ENCODE measurements at places on chromosomes 3 and 15.
A peak's percentile ranks its signal among the peaks of the same experiment; 100 is the strongest.

DNA sequence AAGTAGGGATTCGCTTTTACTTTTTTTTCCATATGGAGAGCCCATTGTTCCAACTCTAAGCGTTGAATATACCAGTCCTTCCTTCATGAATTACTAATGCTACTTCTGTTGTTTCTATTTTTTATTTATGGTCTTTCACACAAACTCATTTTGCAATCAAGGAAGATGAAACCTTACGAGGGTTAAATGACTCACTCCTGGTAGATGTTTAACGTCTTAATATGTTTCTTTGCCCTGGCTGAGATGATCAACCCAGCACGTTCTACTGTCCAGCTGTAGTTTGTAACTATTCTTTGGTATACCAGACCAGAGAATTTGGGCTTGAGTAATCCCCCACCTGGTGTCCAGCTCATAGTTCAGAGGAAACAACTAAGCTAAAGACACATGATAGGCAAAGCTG, 23.1 kb downstream of the CDCP1 start:
- no peak for DNase-seq

GRCh38 chr3:116950301-116951055, 240.9 kb downstream of the TUSC7 start:
- no peak for DNase-seq

- DNase-seq: no peak
These were observed 142.2 kb downstream of the ALDH1A2 start for GRCh38 chr15:57923306-57923705.

GRCh38 chr3:195032955-195033354, 238.0 kb downstream of the XXYLT1 start:
- DNase-seq: no peak

- no peak for DNase-seq
These were observed 10.1 kb downstream of the SCN10A start for GRCh38 chr3:38805765-38806386.

DNA sequence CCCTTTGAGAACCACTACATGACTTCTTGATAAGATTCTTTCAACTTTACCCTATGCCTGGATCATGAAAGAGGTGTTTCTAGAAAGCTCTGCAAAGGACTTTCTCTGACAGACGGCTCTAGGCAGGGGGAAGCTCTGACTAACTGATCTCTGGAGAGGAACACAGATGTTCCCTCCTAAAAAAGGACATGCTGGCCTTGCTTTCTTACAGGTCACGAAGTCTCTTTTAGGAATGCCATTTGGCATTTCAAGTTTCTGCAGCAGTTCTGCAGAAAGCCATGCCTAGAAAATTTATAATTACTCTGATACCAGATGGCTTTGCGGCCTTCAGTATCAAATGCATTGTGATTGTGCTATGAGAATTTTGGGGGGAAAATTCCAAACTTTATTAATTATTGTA, 275.4 kb upstream of the CTDSPL start:
- DNase-seq: no peak

- no peak for DNase-seq
These were observed 84.7 kb downstream of the AGBL1 start for GRCh38 chr15:86164232-86164898.

DNA sequence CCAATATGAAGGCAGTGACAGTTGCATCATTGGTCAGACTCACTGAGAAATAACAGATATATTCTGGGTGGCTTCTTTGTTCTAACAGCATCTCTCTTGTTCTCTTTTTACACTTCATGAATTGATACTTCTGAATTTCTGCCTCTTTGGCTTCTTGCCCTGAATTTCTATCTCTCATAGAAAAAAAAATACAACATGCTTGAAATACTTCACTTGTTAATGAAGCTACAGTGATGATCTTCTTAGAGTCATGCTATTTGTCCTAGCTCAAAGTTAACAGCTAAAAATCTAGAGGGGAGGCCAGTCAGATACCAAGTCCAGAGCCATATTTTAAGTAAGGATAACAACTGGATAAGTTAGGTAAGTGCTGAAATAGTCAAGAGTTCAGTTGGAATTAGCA, 597.2 kb upstream of the AGTR1 start:
- no peak for DNase-seq

GRCh38 chr3:127456471-127457093, 134.0 kb downstream of the TPRA1 start:
- DNase-seq: no peak

- no peak for DNase-seq
These were observed 63.7 kb upstream of the SENP5 start for GRCh38 chr3:196803891-196804468.

GRCh38 chr3:169686874-169687273, 23.4 kb upstream of the MECOM start:
- DNase-seq: no peak

DNA sequence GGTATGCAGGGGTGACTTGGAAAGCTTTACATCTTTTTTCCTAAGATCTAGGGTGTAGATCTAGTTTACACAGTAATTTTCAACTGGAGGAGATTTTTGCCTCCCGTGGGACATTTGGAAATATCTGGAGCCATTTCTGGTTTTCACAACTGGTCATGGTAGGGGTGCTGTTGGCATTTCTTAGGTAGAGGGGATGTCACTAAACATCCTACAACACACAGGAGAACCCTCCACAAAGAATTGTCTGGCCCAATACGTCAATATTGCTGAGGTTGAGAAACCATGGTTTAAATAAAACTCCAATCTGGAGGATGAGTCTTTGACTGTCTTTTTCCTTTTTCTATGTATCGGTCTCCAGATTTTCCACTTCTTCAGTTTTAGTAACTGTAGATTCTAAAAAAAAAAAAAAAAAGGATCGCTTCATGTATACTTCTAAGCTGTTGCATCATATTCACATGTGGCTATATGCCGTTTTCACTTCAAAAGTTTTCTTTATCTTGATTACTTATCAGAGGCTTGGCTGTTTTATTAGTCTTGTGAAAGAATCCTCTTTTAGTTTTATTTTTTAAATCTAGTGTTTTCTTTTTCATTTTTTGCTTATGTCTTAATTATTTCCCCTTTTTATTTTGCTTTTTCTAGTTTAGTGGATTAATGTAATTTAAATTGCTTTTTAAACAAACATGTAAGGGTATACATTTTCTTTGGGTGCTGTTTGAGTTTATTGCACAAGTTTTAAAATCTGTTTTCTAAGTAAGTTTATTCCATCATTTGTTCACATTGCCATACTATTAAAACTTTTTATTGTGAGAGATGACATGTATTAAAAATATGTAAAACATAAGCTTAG, 21.2 kb downstream of the UBE2Q2 start:
- no peak for DNase-seq

- no peak for DNase-seq
These were observed 17.3 kb upstream of the ATP10A start for GRCh38 chr15:25880411-25880810.

DNA sequence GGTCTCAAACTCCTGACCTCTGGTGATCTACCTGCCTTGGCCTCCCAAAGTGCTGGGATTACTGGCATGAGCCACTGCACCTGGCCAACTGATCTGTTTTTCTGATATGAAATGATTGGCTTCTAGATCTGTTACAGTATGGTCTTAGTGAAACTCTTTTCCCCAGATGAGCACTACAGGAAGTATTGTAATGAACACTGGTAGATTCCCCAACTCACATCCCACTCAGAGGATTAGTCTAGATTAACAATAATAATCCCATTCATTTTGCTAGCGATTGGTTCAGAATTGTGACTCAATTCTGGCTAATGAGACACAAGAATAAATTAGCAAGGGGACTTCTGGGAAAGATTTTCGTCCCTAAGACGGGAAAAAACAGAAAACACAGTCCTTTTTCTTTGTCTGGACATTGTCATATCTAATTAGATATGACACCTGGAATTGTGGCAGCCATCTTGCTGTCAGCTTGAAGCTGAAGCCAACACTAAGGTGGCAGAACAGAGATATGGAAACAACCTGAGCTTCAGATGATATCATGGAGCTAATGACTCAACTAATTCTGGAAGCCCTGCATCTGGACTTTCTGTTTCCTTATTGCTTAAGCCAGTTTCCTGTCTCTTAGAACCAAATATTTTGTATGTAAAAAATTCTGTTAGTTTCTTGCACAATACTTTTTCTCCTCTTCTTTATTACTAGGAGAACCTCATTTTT, 17.4 kb upstream of the NPTN start:
- no peak for DNase-seq

GRCh38 chr15:25439369-25439836, 579 bp upstream of the UBE3A start:
- DNase-seq: no peak

DNA sequence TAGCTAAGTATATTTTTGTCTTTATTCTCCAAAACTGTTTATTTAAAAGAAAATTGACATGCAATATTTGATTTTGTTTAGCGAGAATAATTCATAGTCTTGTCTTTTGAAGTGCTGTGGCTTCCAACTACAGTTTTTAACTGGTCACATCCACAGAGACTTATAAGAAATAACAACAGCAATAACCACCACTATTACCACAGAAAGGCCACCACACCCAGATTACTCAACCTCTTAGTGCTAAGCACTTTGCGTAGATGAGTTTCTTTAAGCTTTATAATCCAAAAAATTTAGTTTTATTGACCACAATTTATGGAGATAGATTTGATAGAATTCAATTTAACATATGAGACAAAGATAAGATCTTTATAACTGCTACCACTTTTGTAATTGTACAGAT, 468.4 kb upstream of the UBE2E2 start:
- no peak for DNase-seq

- no peak for DNase-seq
These were observed 101.8 kb downstream of the LRRK1 start for GRCh38 chr15:101020945-101021344.

- no peak for DNase-seq
These were observed 176.3 kb downstream of the ERC2 start for GRCh38 chr3:56291953-56292352.

DNA sequence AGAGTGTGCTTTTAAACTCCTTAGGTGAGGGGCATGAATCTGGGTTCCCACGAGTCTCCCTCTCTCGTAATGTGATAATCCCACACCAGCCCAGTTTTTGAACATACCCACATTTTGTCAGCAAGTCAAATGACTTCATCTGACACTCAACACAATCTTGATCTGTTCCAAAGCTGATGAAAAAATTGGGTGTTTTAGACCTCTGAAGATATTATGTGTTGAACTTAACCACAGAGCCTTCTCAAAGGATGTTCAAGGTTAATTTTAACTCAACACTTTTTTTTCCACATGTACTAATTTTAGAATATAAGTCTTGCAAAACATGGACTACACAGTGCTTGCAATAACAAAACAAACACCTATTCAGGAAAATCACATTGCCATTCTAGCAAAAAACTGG, 123.1 kb downstream of the TGFBR2 start:
- DNase-seq: no peak

DNA sequence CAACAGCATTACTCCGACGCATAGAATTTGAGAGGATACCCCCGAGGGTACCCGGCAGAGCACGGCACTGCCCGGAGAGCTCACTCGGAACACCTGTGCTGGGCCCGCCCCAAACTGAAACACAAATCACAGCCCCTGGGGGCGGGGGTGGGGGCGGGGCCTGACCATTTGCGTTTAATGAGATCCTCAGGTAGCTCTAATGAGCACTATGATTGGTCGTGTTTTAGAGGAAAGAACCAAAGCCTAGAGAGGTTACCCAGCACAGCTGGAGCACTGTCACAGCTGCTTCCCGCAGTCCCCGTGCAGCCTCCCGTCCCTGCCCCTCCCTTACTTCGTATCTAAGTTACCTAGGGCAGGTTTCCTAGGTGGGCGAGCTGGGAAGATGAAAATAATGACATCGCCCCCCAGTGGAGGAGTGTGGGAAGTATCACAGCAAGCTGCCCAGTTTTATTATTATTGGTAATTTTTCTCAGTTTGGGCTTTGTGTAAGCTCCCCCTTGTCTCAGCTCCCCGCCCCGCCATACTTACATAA, 187.1 kb downstream of the PDE8A start:
- DNase-seq: peak; percentile 2

DNA sequence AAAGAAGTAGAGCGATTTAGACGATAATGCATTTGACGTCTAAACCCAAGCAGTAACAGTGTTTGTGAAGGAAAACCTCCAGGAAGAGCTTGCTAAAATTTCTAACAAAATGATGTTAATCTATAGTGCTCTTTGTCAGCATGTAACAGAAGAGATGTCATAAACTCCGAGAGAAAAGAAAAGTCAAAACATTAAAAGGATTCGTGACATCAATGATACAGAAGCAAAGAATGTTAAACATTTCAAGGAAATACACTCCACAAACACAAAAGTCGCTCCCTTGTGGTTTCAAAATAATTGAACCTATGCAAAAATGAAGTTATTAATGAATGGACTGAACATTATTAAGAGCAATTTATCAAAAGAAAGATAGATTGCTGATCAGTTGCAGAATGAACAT, 27.9 kb downstream of the AADAC start:
- DNase-seq: no peak

DNA sequence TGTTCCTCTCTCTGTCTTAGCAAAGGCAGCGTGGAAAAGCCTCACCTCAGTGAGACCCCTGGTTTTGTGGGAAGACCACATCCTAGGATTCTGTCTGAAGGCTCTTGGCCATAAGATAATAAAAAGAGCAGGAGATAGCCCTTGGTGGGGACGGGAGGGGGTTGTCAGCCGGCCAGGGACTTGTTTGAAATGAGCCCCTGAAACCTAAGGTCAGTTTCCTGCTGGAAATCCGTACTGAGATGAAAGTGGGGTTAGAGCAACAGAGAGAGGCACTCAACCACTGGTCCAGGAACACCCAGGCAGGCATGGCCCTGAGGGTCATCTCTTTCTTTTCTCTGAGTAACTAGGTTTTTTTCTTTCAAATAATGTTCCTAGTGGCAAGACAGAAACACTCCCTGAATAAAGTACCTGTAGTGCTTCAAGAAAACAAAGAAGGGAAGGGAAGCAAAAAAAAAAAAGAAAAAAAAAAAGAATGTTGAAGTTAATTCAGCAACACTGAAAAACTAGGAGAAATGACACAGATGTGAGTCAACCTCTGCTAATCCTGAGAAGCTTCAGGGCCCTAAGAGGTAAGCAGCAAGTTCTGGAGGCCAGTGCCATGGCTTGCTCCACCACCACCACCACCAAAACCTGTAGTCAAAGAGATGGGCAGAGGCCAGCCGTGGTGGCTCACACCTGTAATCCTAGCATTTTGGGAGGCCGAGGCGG, 3.2 kb downstream of the ITGB5 start:
- no peak for DNase-seq

GRCh38 chr3:161212171-161212771, 8.8 kb upstream of the NMD3 start:
- DNase-seq: no peak

DNA sequence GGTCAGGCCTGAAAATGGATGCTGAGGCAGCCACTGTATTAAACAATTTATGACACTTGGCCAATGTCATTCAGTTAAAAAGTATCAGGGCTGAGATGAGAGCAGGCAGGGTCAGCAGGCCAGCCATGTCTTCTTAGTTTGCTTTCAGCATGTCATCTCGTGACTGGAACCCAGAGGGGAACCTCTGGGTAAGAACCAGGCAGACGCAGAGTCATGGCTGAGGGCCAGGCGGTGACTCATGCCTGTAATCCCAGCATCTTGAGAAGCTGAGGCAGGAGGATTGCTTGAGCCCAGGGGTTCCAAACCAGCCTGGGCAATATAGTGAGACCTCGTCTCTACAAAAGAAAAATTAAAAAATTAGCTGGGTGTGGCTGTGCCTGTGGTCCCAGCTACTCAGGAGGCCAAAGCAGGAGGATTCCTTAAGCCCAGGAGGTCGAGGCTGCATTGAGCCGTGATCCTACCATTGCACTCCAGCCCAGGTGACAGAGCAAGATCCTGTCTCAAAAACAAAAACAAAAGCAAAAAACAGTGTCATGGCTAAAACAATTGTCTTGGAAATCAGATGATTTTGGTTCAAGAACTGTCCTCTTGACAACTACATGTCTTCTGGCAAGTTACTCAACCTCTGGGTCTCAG, 11.7 kb downstream of the BCL2L10 start:
- no peak for DNase-seq

All from stimulated activated CD4-positive, alpha-beta T cell treated with anti-CD3 and anti-CD28 coated beads, Interleukin-15, amount 100 ng/mL, for 1 hour (primary cell).